ENCODE measurements at places on chromosomes 7 and 10.

GRCh38 chr7:149772241-149772955, 990 bp downstream of the ZNF467 start:
- DNase-seq, result no peak

- no peak for DNase-seq
These were observed 558.8 kb upstream of the GALNT17 start for GRCh38 chr7:70573071-70573661.

DNA sequence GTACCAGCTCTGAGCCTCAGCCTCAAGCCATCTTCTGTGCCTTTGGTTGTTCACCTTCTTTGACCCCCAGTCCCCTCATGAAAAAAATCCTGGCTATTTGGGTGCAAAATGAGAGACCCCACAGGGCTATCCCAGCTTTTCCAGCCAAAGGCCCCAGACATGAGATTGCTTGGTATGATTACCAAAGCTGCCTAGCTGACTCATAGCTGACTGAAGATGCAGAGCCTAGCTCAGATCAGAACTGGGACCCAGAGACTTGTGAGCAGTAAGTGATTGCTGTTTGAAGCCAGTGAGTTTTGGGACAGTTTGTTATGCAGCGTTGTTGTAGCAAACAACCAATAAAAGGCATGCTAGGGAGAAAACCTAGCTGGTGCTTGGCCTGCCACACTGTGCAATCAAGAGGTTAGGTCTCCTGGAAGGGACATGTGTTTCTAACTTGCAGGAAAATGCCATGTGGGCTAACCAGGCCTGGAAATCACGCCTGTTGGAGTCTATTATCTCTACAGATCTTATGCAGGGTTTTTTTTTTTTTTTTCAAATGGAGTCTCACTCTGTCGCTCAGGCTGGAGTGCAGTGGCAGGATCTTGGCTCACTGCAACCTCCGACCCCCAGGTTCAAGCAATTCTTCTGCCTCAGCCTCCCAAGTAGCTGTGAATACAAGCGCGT, 48.0 kb upstream of the DAGLB start:
- no peak for DNase-seq

- no peak for DNase-seq
These were observed 61.6 kb downstream of the CHST3 start for GRCh38 chr10:72025832-72026231.

GRCh38 chr10:68550747-68551411, 9.3 kb upstream of the TET1 start:
- DNase-seq, result peak; percentile 12

DNA sequence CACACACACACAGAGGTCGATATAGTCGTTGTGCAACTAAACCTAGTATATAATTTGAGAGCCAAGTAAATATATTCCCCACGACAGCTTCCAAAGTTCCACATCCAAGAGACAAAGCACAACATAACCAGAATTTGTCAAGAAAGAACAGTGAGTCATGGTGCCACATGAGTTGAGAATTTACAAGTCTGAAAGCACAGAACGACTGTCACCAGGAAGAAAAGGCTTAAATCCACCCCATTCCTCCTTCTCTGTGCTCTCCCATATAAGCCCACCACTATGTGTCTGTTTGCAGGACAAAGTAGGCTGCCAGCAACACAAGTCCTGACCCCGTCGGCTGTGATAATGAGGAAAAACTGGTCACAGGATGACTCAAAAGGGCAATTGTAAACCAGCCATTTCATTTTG, 32.8 kb downstream of the GSAP start:
- DNase-seq, result no peak

Data from CD4-positive, alpha-beta T cell treated with Interleukin-1 beta for 1 hour (primary cell).